ENCODE measurements at places on chromosomes 12 and 14.

- no peak for DNase-seq
Measured at GRCh38 chr12:113387631-113388030, 16.1 kb downstream of the SDS start.

DNA sequence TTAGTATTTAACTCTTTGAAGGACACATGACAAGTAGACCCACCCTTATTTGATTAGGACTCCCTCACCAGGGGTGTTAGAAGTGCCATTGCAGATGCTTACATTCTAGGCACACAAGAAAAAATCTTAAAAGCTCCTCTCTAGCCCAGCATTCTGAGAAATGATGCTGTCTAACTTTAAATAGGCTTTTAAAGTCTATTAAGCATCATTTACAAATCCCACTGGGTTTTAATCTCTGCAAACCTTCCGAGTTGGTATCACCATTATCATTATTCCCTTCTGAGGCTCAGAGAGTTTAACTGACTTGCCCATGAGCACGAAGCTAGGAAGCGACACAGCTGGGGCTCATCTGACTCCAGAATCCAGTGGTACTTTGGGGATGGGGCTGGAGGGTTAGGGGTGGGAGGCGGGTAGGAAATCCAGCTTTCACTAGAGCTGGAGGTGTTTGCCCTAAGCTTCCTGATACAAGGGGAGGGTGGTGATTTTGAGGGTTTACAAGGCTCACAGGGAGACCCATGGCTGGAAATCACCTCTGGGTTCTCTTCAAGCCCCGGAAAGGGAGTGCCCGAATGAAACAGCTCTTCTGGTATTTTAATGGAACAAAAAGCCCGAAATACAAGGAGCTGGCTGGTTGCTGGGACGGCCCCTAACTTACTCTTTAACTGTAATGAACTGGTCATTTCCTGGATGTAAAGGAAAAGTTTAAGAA, 109.2 kb upstream of the FUT8 start:
- peak; percentile 60 for DNase-seq

GRCh38 chr14:105198588-105198987, 17.5 kb upstream of the NUDT14 start:
- no peak for DNase-seq

DNA sequence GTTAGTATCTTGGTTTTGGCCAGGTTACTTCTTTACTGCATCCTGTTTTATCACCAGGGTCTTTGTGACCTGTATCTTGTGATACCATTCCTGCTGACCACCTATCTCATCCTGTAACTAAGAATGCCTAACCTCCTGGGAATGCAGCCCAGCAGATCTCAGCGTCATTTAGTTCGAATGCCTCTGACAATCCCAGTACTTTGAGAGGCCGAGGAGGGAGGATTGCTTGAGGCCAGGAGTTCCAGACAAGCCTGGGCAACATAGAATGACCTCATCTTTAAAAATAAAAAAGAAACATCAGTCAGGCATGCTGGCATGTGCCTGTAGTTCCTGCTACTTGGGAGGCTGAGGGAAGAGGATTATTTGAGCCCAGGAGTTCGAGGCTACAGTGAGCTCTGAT, 206.5 kb downstream of the SUDS3 start:
- no peak for DNase-seq

DNA sequence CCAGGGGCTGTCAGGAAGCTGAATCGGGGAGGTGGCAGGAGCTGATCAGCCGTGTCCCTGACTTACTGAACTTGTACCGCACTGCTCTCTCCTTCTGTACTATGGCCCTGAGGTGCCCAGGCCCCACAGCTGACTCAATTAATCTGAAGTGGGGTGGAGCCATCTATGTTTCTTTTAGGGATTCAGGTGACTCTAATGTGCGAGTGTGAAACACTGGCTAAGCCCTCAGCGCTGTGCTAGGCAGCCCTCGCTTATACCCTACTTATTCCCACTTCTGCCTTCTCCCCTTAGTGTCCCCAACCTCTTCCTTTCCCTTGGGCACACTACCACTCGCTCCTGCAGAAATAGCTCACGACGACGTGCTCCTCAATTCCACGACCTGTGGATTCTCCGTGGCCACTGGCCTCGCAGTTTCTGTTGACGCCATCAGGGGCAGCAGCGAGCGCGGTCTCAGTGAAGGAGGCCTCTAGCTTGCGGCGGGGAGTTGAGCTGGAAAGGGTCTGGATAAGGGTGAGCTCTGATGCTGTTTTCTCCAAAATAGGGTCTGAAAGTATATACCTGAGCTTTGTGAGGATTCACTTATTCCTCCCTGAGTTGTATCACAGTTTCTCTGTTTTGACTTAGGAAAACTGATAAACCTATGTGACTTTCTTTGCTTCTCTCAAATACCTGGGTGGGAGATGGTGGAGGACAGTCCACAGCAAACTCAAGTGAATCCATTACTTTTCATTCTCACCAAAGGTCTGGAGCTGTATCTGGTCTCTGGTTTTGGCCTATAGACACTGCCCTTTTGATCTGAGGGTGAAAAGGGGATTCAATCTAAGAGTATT, 167.6 kb downstream of the SLC41A2 start:
- no peak for DNase-seq

DNA sequence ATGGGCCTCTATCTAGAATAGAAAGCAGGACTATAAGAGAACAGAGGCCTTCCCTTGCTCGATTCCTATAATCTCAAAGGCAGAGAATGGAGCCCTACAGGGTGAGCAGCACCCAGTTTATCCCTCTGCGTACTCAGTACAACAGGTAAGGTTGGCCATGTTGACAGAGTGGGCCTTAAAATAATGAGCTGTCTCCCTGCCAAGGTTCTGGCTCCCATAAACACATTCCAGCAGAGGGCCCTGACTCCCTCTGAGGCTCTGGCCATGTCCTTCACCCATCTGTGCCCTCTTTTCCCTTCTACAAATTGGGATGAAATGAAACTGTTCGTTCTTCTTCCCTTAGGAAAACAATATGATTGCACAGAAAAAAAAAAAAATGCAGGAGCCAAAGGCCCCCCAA, 16.9 kb upstream of the PNMA1 start:
- DNase-seq: no peak

DNA sequence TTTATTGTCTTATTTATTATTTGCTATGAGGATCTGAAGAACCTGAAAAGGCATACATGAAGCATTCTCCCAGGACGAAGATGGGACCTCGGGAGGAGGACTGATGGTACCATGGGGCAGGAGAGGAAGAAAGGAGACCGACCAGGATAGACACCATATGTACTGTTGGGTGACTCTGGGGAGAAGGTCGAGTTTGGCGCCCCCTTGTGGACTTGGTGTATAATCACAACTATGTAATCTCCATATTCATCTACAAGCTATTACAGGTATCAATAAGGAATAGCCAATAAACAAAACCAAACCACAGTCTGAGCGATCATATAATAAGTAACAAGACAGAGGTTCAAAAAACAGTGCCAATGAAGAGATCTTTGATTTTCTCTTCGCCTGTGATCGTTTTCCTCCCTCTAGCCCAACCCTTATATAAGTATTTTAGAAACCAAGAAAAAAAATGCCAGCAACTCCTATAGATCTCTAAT, 139.1 kb downstream of the SPTSSA start:
- peak; percentile 32 for DNase-seq

DNA sequence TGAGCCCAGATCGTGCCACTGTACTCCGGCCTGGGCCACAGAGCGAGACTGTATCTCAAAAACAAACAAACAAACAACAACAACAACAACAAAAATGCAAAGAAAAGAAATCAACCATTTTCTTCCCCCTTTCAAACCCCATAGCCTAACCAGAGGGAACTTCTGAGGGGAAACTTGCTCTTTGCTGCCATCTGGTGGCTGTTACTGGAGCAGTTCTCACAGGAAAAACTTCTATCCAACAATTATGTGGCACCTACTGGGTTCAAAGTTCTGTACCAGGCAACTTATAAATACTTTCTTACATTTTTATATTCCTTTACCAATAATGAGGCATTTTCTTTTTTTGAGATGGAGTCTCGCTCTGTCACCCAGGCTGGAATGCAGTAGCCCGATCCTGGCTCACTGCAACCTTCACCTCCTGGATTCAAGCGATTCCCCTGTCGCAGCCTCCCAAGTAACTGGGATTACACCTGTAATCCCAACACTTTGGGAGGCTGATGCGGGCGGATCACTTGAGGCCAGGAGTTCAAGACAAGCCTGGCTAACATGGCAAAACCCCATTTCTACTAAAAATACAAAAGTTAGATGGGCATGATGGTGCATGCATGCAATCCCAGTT, 50.9 kb upstream of the BICDL1 start:
- peak; percentile 27 for DNase-seq

GRCh38 chr12:64890873-64891468, 66.5 kb downstream of the TBC1D30 start:
- peak; percentile 33 for DNase-seq

DNA sequence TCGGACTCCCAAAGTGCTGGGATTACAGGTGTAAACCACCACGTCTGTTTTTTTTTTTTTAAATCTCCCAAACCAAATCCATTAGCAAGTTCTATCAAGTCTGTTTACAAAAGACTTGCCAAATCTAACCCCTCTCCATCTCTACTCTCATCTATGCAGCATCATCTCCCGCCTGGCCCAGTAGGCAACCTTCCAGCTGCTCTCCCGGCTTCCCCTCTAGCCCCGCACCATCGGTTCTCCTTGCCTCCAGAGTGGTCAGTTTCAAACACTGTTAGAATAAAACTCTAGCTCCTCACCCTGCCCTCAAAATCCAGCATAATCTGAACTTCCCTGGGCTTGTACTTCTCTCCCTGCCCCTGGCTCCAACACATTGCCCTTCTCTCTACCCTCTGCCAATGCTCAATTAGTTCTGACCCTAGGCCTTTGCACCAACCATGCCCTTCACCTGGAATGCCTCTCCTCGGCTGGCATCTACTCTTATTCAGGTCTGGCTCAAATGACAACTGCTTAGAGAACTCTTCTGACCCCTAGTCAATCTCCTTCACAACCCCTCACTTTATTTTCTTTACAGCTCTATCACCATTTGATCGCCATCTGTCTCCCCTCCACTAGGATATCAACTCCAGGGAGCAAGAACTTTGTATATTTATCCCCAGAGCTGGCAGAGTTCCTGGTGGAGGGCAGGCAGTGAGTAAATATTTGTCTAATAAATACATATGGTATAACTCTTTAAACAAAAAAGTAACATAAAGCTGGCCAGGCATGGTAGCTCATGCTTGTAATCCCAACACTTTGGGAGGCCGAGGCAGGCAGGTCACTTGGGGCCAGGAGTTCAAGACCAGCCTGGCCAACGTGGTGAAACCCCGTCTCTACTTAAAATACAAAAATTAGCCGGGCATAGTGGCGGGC, 4.9 kb downstream of the WSB2 start:
- no peak for DNase-seq

DNA sequence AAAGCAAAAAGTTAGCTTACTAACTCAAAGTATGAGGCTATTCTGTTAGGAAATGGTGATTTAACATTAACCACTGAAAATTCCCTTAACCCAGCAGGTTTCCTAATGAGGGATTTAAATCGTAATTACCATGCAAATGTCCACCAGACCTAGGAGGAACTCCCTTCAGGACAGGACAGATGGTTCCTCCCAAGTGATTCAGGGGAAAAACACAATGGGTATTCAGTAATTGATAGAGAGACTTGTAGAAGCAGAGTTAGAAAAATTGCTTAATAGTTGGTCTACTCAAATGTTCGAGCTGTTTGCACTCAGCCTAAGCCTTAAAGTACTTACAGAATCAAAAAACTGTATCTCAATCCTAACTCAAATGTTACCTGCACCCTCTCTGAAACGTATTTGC, 21.6 kb downstream of the RERGL start:
- DNase-seq: peak; percentile 14

GRCh38 chr12:111428081-111428727, 22.5 kb downstream of the SH2B3 start:
- DNase-seq: no peak

DNA sequence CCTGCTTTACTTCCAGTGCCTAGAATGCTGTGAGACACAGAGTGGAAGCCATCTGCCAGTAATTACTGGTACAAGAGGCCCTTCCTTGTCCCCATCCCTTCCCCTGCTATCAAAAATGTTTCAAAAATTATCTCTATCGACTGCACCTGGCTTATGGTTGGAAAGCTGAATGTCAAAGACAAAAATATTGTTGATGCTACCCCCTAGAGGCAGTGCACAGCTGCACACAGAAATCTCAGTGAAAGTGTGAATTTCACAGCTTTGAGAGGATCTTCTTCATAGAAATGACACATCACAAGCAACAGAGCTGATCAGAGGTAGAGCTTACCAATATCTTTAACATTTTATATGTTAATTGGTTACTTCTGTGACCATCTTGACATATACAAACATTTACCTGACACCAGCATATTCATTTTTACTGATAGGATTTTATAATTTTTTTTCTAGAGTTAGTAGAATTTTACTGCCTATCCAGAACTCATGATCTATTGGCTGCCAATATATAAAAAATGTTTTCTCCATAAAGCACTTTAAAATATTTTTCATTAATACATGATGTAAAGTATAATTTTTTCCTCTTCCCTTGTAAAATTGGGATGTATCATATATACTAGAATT, 138.0 kb downstream of the AACS start:
- no peak for DNase-seq

GRCh38 chr14:53151523-53152183, 1.5 kb downstream of the DDHD1 start:
- DNase-seq: peak; percentile 63

GRCh38 chr14:84098261-84098660, 1431.7 kb upstream of the FLRT2 start:
- no peak for DNase-seq

- no peak for DNase-seq
Measured at GRCh38 chr12:24649634-24650033, 299.3 kb downstream of the BCAT1 start.

DNA sequence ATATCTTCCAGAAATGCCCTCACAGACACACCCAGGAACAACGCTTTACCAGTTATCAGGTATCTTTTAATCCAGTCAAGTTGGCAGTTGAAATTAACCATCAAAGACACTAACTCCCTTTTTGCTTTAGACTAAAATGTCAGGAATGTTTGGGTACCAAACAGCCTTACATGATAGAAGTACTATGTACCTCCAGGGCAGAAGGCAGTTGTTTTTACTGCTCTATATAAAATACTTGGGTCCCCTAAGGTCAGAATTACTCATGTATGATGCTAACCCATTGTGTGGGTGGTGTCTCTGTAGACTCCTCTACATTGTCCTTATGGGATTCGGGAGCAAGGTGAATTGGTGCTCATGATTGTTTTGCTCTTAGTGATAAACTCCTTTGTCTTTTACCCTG, 492.5 kb upstream of the FLRT2 start:
- peak; percentile 25 for DNase-seq

DNA sequence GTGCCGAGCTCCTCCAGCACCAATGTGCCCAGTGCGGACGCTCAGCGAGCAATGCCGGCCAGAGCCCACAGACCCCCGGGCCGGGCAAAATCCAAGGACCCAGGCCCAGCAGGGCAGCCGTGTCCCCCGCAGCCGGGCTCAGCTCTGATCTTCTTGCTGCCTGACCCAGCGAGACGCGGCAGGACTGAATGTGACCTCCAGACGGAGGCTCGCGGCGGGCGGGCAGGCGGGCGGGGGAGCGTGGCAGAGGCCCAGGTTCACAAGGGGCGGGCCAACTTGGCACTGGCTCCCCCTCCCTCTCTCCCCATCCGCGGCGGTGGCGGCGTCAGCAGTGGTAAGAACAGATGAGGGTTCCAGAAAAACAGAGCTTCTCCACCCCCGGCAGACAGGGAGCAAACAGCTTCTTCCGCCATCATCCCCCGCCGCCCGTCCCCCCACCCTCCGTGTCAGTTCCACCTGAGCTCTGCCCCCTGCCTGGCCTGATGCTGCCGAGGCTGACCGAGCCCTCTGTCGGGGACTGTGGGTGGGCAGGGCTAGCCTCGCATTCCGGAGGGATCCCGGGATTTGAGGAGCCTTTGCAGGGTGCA, 94.3 kb downstream of the RFLNA start:
- peak; percentile 42 for DNase-seq

GRCh38 chr14:97277711-97278110, 480.5 kb downstream of the VRK1 start:
- DNase-seq: no peak

- no peak for DNase-seq
Measured at GRCh38 chr12:116595186-116595585, 36.0 kb downstream of the MAP1LC3B2 start.
